ENCODE measurements at places on chromosomes 12 and 14. TPM values are rescaled to one million over a fixed set of nuclear protein-coding genes. Genes with fewer than 3 reads are reported as not detected.

DNA sequence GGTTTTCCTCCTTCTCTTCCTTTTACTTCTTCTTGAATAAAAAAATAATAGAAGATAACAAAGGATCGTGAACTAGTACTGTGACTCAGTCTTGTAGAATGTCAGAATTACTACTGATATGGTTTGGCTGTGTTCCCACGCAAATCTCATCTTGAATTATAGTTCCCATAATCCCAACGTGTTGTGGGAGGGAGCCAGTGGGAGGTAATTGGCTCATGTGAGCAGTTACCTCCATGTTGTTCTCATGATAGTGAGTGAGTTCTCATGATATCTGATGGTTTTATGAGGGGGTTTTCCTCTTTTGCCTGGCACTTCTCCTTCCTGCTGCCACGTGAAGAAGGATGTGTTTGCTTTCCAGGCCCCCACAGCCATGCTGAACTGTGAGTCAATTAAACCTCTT is 549.6 kb downstream of the DIO2 start:
- no peak overlapping the region for H3K4me3 ChIP-seq
- H3K4me1 ChIP-seq = no peaks in the 10 kb centered on the region
- DNase-seq = no peak
- no peak overlapping the region for H3K27ac ChIP-seq
- no peaks in the 10 kb centered on the region for H3K27me3 ChIP-seq

- H3K4me3 ChIP-seq = no peak overlapping the region
- no peak overlapping the region for H3K27ac ChIP-seq
- no peaks in the 10 kb centered on the region for H3K4me1 ChIP-seq
- DNase-seq = no peak
- no peaks in the 10 kb centered on the region for H3K36me3 ChIP-seq
- H3K27me3 ChIP-seq = no peaks in the 10 kb centered on the region
Measured at GRCh38 chr14:23358553-23359166, 6.0 kb upstream of the SLC22A17 start.

The GABARAPL1 gene
- 186 TPM for total RNA-seq

The IFI27 gene
- total RNA-seq = 7.9 TPM

The DENND5B gene
- total RNA-seq = 3.6 TPM

The GNB3 gene
- 1.3 TPM for total RNA-seq

DNA sequence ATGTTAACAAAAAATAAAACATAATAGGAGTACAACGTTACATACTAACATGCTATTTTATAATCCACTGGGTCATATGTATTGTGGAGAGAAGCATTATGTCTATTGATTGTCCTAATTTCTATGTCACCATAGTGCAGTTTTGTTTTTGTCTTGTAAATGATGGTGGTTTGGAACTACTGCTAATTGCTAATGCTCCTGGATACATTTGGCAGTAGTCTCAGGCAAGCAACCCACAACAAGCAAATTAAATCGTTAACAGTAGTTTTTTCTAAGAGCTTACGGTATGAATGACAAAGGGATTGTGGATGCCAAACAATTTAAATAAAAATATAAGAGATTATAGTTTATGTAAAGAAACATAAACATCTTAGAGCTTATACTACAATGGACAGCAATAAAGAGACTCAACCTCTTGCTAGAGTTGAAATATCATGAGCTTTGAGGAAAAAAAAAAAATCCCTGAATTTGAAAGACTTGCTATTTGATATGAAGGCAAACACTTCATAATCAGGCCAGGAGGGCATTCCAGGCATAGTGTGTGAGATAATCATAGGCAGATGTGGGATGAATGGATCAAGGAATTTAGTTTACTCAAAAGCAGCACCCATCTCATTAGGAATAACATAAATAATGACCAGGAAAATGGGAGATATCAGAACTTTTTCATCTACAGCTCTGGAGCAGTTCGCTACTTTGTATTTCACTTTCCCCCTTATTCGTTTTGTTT is 181.3 kb downstream of the CCDC59 start:
- H3K27me3 ChIP-seq = no peaks in the 10 kb centered on the region
- no peaks in the 10 kb centered on the region for H3K4me1 ChIP-seq
- no peak overlapping the region for H3K4me3 ChIP-seq
- peak; percentile 69 for DNase-seq
- H3K36me3 ChIP-seq = no peaks in the 10 kb centered on the region

The FLRT2 gene
- total RNA-seq = 14.5 TPM

- H3K36me3 ChIP-seq = no peaks in the 10 kb centered on the region
- DNase-seq = no peak
- H3K27me3 ChIP-seq = no peaks in the 10 kb centered on the region
- no peak overlapping the region for H3K27ac ChIP-seq
Measured at GRCh38 chr12:6374028-6374785, 1.2 kb downstream of the SCNN1A start.

GRCh38 chr12:101839324-101840283 is 8.8 kb upstream of the GNPTAB start:
- no peaks in the 10 kb centered on the region for H3K36me3 ChIP-seq
- no peak overlapping the region for H3K4me3 ChIP-seq
- no peak overlapping the region for H3K27ac ChIP-seq
- no peaks in the 10 kb centered on the region for H3K4me1 ChIP-seq
- DNase-seq = peak; percentile 70

DNA sequence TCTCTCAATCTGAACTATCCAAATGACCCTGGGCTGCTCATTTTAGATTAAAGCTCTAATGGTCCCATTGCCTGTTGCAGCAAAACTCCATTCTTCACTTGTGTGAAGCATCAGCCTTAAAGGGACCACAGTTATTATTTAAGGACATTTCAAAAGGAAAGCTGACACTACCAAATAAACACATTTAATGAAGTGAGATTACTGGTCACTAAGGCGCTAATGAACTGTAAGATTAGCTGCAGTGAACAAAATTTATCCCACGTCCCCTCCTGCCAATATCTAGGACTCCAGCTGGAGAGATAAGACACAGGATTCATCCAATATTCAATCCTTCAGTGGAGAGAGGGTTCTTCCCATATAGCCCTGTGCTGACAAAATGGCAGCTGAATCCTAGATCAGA is 1029.2 kb upstream of the SEL1L start:
- H3K36me3 ChIP-seq = no peaks in the 10 kb centered on the region
- H3K4me3 ChIP-seq = no peak overlapping the region
- H3K4me1 ChIP-seq = no peaks in the 10 kb centered on the region
- no peak for DNase-seq
- H3K27me3 ChIP-seq = no peaks in the 10 kb centered on the region
- no peak overlapping the region for H3K27ac ChIP-seq

DNA sequence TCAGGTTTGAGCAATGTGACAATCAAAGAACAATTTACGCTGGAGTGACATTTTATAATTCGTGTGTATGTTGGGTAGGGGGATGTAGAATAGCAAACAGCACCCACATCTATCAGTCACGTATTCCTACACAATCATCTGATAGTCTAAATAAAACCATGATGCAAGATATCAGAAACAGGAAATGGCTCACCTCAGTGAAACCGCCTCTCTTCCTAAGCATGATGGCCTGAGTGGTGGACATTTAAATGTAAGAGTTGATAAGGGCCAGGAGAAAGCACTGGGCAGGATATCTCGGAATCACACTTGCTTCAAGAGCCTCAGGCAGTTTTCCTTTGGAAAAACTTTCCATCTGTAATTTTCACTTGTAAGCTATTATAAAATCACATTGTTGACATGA is 128.2 kb downstream of the GRIP1 start:
- H3K27me3 ChIP-seq = no peaks in the 10 kb centered on the region
- no peak overlapping the region for H3K27ac ChIP-seq
- no peaks in the 10 kb centered on the region for H3K4me1 ChIP-seq
- no peaks in the 10 kb centered on the region for H3K36me3 ChIP-seq
- no peak overlapping the region for H3K4me3 ChIP-seq

- peak; percentile 6 for DNase-seq
- no peaks in the 10 kb centered on the region for H3K27me3 ChIP-seq
- H3K4me1 ChIP-seq = no peaks in the 10 kb centered on the region
- no peaks in the 10 kb centered on the region for H3K36me3 ChIP-seq
Measured at GRCh38 chr12:28793581-28794151, 355.4 kb upstream of the FAR2 start.

- H3K36me3 ChIP-seq = no peaks in the 10 kb centered on the region
- H3K4me3 ChIP-seq = no peak overlapping the region
- no peak for DNase-seq
Measured at GRCh38 chr14:76697246-76697905, 63.9 kb upstream of the VASH1 start.

DNA sequence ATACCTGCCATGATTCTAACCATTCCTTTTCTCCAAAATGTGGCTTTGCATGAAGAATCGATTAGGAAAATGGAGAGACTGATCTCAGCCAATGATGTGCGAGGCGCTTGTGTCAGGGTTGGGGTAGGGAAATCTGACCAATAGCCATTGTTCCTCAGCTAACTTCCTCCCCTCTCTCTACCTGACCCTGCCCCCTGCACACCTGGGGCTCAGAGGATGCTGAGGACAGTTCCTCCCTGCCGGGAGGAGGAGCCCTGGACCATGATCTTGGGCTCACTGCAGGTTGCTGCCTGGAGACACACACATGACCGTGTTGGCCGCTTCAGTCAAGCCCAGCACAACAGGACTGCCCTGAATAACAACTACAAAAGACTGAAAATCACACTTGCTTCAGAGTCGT is 119.8 kb upstream of the SFSWAP start:
- H3K4me3 ChIP-seq = no peak overlapping the region
- H3K27ac ChIP-seq = no peak overlapping the region
- H3K4me1 ChIP-seq = no peaks in the 10 kb centered on the region
- no peak for DNase-seq
- no peaks in the 10 kb centered on the region for H3K36me3 ChIP-seq

GRCh38 chr14:39266525-39266870 is 32.8 kb downstream of the MIA2 start:
- DNase-seq = peak; percentile 65
- peak overlapping the region; percentile 98 for H3K27ac ChIP-seq
- H3K36me3 ChIP-seq = no peaks in the 10 kb centered on the region

GRCh38 chr14:48955857-48956256 is 630.3 kb downstream of the RPS29 start:
- H3K36me3 ChIP-seq = no peaks in the 10 kb centered on the region
- H3K27ac ChIP-seq = no peak overlapping the region
- no peak for DNase-seq
- no peaks in the 10 kb centered on the region for H3K27me3 ChIP-seq

DNA sequence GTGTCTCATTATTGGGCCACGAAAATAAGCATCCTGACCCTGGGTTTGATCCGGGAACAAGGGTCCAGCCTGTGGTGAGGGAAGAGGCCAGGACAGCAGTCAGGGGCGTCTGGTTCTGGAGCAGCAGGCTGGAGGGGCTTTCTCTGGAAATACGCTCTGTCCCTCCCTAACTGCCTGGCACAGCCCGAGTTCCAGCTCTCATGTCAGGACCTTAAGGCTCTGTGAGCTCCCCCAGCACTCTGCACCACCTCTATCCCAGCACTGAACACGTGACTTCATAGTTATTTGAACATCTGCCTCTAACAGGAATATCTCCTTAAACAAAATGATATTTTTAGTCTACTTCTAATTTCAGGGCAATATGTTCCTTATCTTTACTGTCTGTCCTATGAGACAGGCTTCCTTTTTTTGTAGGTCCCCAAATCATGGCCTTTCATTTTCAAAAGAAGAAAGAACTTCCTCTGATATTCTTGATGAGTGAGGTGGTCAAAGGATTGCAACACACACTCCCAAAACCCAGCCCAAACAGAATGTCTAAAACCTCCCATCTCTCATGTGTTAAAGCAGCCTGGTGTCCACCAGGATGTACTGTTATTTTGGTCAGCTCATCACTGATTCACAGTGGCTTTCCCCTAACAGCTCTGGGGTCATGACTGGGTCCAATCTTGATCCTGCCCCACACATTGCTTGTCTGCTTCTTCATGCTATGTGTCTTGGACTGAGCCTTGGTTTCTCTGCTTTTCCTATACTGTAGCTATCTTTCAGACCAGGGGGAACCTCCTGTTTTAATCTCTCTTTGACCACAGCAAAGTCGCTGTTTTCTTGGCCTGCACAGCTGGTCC is 9.7 kb downstream of the AQP6 start:
- DNase-seq = no peak
- peaks cover 11% of the 10 kb centered on the region for H3K4me1 ChIP-seq
- no peaks in the 10 kb centered on the region for H3K36me3 ChIP-seq
- H3K4me3 ChIP-seq = no peak overlapping the region

DNA sequence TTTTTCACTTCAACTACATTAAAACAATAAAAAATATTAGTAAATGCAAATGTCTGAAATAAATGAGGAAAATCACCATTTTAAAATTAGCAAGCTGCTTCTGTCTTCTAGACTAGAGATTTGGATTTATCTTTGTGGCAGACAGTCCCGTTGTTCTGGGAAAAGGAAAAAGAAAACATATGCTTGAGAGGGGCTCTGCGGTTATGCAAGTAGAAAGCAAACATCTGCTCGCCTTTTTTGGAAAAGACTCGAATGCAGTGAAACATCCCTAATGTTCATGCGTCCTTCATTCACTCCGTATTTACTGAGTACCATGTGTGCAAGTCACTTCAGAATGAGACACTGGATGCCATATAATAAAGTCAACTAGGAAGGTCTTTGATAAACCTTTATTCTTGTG is 44.9 kb downstream of the IFNG start:
- no peak for DNase-seq
- no peaks in the 10 kb centered on the region for H3K4me1 ChIP-seq
- H3K27me3 ChIP-seq = no peaks in the 10 kb centered on the region
- H3K36me3 ChIP-seq = no peaks in the 10 kb centered on the region

DNA sequence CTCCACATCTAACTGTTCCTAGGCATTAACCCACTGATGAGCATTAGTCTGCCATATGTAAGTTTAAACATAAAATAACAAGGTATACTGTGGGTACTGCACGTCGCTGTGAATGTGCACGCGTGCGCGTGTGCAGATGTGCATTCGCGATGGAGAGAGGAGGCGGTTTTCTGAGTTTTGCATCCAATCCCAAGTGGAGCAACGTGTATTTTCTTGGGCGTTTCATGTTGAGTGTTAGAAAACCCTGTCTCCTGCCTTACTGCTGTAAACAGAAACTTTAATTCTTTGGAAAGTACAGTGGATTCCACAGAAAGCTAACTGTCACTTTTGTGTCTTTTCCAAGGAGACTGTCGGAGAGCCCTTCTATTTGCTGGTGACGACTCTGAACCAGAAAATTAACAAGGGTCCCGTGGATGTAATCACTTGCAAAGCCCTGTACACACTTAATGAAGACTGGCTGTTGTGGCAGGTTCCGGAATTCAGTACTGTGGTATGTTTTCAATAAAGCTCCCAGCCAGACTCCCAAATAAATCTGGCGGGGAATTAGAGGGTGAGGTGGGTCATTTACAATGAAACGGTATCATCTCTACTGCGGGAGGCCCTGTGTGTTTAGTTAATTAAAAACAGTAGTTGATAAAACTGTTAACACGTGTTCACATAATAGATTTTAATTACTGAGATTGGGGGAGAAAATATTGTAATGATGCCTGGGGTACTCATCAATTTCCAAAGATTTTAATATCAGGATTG is 116.5 kb downstream of the PLXNC1 start:
- H3K27ac ChIP-seq = no peak overlapping the region
- H3K36me3 ChIP-seq = no peaks in the 10 kb centered on the region
- no peaks in the 10 kb centered on the region for H3K27me3 ChIP-seq
- no peak overlapping the region for H3K4me3 ChIP-seq
- no peak for DNase-seq

The AQP2 gene
- not detected for total RNA-seq

Measured in fibroblast of lung (primary cell).